Renal cortex interstitium (tissue), 15 donors: ENCODE measurements at places on chromosomes 3 and 15.

DNA sequence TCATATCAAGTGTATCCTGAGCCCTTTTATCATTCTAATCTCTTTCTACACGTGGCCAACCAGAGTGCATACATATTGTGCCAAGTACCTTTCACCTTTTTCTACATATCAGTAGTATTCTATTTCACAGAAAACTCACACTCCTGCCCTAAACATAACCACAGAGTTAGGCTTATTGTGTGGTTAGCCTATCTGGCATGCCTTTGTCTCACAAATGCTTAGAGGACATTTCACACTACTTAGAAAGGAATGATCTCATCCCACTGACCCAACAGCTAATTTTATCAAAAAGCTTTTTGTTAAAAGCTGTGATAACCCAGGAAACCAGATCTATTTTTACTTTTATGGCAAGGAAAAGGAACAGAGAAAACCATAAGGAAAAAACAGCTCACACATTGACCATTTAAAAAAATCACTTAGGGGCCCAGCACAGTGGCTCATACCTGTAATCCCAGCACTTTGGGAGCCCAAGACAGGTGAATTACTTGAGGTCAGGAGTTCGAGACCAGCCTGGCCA lies 17.8 kb upstream of the MAP4 start:
- no peak for DNase-seq

GRCh38 chr15:72057548-72058091 lies 60.3 kb downstream of the MYO9A start:
- no peak for DNase-seq

DNA sequence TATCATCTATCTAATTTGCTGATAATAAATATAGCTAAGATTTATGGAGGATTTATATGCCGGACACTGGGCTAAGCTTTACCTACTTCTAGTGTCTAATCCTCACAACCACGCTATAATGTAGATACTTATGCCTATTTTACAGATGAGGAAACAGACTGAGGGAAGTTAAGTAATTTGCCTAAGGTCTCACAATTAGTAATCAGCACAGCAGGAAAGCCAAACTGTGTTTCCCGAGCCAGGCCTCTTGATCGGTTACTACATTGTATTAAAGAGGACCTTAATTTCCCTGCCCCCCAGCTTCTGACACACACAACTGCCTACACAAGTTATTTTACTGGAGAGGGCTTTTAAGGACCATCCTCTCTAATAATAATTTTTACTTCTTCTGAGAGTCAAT lies 40.9 kb downstream of the ONECUT1 start:
- no peak for DNase-seq

GRCh38 chr15:62124973-62125303 lies 40.1 kb downstream of the C2CD4B start:
- DNase-seq = no peak

- DNase-seq = no peak
Measured at GRCh38 chr3:126968391-126969390, 14.2 kb upstream of the PLXNA1 start.

- DNase-seq = no peak
Measured at GRCh38 chr3:14486460-14486859, 53.7 kb downstream of the GRIP2 start.

- no peak for DNase-seq
Measured at GRCh38 chr15:60091157-60091556, 87.0 kb downstream of the FOXB1 start.

- DNase-seq = no peak
Measured at GRCh38 chr15:59590027-59590426, 21.6 kb upstream of the GCNT3 start.

GRCh38 chr3:62558549-62559112 lies 185.3 kb upstream of the FEZF2 start:
- DNase-seq = peak; percentile 19

GRCh38 chr3:15405448-15406050 lies 21.8 kb downstream of the METTL6 start:
- peak; percentile 57 for DNase-seq

DNA sequence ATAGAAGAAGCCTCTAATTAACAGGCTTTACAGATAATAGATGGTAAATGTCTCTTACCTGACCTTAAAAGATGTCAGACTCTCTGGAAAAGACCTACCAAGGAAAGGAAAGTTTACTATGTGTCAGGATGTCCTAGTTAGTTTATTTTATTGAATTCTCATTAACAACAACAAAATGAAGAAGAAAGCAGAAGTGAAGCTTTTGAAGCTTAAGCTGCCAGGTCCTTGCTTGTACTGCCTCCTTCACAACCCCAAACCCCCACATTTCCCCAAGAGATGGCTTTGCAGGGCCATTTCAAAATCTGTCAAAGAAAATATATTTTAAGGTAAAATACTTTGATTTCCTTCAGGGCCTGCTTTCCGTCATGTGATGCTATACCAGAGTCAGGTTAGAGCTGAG lies 798.4 kb downstream of the TUSC7 start:
- DNase-seq = no peak

DNA sequence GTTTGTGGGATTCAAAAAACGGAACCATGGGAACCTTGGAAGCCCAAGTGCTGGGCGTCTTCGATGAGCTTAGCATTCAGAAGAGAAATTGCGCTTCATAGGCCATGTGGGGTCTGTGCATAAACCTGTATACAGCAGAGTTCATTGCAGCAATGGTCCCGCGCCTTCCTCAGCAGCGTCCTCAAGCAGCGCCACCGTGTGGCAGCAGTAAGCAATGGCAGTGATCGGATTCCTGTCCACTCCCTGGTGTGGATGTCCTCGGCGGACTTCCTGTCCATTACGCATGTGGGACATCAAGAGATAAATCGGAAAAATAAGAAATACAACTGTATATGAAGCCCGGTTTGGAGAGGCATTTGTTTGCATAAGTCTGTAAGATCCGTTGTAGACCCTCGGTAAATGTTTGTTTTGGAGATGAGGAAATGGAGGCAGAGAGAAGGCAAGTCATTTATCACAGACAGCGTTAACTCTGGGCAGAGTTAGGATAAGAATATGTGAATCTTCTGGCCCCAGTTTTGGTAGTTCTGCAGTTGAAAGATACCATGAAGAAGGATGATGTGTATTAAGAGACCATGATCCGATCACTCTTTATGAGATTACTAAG lies 57.7 kb downstream of the CNTN4 start:
- DNase-seq = no peak

DNA sequence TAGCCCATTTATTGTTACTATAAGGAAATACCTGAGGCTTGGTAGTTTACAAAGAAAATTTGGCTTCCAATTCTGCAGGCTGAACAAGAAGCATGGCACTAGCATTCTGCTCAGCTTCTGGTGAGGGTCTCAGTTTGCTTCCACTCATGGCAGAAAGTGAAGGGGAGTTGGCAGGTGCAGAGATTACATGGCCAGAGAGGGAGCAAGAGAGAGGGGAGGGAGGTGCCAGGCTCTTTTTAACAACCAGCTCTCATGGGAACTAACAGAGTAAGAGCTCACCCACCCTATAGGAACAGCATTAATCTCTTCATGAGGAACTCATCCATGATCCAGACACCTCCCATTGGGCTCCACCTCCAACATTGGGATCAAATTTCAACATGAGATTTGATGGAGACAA lies 437.9 kb downstream of the CHL1 start:
- no peak for DNase-seq

DNA sequence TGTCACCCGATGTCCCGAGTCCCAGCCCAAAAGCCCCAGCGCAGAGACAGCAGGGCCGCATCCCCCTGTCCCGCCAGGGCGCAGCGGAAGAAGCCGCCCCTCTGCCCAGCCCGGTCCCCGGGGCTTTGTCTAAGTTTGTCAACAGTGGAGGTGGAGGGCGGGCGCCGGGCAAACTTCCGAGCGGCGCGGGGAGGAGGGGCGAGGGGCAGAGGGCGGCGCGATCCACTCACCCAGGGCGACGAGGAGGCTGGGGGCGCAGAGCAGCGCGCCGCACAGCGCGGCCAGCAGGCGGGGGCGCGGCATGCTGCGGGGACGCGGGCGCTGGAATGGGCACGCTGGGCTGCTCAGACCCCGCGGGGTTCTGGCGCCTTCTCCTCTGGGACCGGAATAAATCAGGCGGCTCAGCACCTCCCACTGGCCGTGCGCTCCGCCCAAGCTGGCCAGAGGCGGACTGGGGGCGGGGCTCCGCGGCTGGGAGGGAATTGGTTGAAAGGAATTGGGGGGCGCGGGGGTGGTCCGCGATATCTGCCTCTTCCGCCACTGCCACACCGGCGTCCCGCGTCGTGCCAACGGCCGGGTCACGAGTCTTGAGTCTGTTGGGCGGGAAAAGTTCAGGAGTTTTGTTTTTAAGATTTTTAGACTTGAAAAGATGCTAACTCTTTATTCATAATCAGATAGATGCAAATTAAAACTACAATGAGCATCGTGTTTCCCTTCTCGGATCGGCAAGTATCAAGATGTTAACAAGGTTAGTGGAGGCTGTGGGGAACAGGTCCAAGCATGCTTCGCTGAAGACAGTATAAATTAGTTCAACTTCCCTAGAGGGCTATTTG lies at the start of gene MFGE8:
Gene MFGE8 (minus strand): TSS at position 363 of the 833 bp plus-strand sequence. CDS start 60 bp downstream, at position 303.
- no peak for DNase-seq

GRCh38 chr3:20103731-20104130 lies 63.5 kb downstream of the KAT2B start:
- no peak for DNase-seq

DNA sequence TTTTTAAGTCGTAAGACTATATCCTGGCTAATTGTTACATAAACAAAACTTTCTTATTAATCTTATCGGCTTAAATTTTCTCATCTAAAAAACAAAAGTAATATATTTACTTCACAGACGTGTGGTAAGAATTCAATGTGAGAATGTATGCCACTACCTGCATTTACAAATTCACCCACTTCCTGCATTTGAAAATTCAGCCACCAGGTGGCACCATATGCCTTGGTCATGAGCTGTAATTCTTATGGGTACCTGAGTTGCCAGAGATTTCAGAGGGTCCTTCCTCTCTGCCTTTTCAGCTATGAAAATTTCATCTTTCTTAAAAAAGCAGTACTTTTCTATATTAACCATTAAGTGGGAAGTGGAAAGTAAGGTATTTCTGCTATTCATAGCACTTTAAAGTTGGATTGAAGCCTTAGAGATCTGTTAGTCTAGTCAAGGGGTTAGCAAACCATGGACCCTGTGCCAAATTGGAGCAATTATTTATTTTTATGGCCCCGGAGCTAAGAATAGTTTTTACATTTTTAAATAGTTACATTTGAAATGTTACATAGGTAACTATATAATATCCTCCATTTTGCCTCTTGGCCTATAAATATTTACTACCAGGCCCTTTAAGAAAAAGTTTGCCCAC lies 127.8 kb downstream of the HCN4 start:
- peak; percentile 44 for DNase-seq

- no peak for DNase-seq
Measured at GRCh38 chr15:80685628-80686027, 9.5 kb upstream of the ABHD17C start.

- no peak for DNase-seq
Measured at GRCh38 chr3:194022816-194023215, 113.1 kb upstream of the HES1 start.

- no peak for DNase-seq
Measured at GRCh38 chr3:183545708-183546107, 9.8 kb downstream of the KLHL6 start.

DNA sequence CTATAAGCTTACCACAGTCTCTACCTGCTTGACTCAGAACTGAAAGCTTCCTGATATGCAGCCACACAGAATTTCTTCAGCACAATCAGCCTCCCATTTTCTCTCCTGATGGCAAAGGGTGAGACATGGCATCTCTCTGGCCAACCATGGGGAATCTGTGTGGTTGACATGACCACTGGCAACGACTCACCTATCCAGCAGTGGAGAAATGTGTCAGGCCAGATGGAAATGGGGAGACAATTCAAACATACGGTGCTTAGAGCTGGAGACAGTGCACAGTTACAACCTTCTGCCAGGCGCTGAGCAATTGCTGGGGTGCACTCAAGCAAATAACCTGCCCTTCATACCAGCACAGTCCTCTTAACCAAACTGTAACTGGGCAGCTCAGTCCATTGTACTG lies 3.6 kb downstream of the ZNF385D start:
- DNase-seq = no peak

DNA sequence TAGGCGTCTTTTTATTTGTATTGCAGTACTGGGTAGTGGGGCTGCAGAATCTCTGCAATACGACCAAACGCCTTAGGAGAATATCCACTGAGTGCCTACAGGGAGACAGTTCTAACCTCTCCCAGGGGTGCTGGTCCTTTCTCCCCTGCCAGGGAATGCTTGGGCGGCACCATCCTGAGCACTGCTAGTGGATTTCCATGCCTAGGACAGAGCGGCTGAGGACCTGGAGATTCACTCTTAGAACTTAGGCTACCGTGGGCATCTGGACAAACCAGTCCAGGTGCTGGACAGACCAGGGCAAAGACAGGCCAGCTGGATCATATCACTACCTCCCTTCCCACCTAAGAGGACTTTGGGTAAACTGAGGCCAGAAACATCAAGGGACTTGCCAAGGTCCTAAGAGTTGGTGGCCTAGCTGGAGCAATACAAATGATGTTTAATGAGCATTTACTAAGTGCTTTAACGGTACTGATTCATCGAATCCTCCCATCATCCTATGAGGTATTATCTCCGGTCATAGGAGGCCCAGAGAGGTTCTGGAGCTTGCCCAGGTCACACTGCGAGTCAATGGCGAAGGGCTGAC lies 902 bp downstream of the TMEM44 start:
- no peak for DNase-seq

DNA sequence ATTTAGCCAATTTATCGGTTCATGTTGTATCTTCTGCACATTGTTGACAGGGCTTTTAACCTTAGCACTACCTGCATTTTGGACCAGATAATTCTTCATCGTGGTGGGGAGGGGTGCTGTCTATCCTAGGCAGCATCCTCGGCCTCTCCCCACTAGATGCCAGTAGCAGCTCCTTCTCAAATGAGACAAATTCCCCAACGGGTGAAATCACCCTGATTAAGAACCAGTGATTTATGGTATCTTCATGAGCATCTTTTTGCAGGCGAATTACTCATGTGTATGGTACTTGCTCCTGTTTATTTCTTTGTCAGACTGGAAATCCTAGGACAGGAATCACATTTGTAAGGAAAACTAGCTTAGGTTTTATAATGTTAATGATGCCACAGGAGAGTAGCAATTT lies 68.0 kb downstream of the C3orf70 start:
- DNase-seq = no peak

DNA sequence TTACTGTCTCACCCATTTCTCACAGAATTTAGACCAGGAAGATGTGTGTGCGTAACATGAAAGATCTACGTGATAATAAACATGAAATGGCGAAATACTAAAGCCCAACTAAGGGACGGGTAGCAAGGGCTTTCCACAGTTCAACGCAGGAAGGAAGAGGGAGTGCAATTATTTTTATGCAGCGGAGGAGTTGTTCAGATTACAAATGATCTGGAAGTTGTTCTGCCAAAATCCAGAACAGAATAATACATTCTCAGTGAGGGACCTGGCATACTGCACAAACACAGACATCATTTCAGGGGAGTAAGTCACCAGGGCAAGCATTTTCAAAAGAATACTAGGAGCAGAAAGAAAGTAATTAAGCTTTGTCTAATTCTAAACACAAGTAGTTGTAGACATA lies 133.6 kb upstream of the RAP2B start:
- no peak for DNase-seq
